ENCODE measurements at places on chromosomes 1 and 21.

GRCh38 chr1:209546390-209547085, 37.0 kb upstream of the CAMK1G start:
- DNase-seq: no peak

- DNase-seq: no peak
These were observed 128.4 kb upstream of the SOD1 start for GRCh38 chr21:31530897-31531705.

- DNase-seq: no peak
These were observed 25.0 kb upstream of the EPHB2 start for GRCh38 chr1:22685591-22686059.

DNA sequence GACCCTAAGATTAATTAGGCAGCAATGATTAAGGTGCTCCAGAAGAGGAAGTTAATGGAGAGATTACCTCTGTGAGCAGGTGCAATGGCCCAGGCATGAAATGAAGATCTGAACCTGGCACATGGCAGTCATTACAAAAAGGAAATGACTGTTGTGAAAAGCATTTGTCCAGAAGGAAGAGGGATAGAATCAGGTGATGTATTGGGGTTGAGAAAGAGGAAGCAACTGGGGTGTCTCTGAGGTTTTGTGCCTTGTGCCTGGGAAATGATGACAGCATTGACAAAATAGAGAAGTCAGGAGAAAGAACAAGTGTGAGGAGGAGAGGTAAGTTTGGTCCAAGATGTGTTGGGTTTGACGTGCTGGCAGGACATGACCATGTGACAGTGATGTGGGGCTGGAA, 5.6 kb downstream of the CRCT1 start:
- no peak for DNase-seq

DNA sequence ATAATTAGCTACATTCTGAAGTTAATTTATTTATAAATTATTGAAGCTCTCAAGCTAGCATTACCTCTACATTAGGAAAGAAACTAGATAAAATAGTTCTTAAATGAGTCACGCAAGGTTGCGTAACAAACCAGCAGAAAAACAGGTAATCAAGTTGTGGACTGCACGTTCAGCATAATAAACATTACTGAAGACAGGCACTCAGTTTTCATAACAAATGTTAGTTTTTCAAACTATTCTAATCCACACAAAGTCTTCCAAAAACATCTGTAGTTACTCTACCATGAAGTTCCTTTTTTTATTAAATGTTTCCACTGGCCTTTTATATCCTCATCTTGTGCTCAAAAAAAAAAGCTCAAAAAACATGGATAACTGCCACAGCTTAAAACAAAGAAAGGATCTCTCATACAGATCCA, 1.3 kb downstream of the TOR1AIP2 start:
- no peak for DNase-seq

GRCh38 chr1:58971629-58972140, 187.8 kb upstream of the JUN start:
- DNase-seq: peak; percentile 48

All from lower lobe of right lung (tissue), 2 donors.